Stimulated activated CD8-positive, alpha-beta memory T cell treated with anti-CD3 and anti-CD28 coated beads, Interleukin-15, amount 100 ng/mL, for 4 hours (primary cell): ENCODE measurements at places on chromosomes 3 and 15.

GRCh38 chr15:92617549-92618520 lies 37.7 kb downstream of the FAM174B start:
- DNase-seq = no peak

DNA sequence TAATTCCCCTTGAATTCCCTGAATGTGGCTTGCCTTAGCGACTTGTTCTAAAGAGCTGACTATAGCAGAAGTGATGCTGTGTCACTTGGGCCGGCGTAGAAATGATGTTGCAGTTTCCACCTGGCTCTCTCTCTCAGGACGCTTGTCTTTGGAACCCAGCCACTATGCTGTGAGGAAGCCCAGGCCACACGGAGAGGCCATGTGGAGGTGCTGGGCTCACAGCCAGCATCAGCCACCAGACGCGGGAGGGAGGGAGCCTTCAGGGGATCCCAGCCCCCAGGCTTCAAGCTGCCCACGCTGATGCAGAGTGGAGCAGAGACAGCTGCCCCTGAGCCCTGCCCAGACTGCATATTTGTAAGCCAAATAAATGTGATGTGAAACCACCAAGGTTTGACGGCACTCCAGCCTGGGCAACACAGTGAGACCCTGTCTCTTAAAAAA lies 18.6 kb downstream of the RNU5B-1 start:
- no peak for DNase-seq

- no peak for DNase-seq
Measured at GRCh38 chr15:95410757-95411156, 919.7 kb upstream of the NR2F2 start.

GRCh38 chr3:128907706-128908445 lies 28.5 kb downstream of the ACAD9 start:
- DNase-seq = no peak

DNA sequence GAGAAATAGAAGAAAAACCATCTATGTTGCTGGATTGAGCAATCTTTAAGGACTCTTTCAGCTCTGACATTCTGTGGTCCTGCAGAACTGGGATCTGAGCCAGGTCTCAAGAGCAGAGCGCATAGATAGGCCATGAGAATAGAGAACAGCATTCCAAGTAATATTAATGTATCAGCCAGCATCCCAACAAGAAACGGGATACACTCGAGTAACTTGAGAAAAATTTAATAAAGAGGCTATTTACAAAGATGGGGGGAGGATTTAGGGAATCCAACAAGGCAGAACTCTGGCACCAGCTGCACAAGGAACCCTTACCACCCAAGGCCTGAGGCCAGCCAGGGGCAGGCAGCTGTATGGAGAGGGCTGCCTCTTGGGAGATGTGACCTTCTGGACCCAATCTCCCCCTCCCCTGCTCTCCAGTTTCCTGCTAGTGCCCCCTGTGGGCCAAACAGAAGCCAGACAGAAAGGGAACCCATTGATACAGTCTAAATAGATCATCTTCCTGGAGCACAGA lies 8.2 kb downstream of the TMOD2 start:
- DNase-seq = no peak

DNA sequence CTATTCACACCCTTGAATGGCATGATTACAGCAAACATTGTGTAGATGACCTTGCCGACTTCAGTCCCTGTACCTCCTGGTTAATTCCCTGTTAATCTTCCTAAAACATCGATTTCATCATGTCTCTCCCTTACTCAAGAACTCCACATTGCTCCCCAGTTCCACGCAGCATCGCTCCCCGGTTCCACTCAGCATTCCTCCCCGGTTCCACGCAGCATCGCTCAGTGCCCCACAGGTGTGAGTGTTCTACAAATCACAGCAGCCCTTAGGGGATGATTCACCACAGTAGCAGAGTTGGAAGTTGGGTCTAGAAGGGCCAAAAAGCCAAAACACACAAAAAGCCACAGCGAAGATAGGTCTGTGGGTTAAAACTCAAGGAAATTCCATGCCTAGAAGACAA lies 8.6 kb upstream of the TNK2 start:
- no peak for DNase-seq

GRCh38 chr15:80168421-80168820 lies 15.6 kb downstream of the FAH start:
- no peak for DNase-seq

DNA sequence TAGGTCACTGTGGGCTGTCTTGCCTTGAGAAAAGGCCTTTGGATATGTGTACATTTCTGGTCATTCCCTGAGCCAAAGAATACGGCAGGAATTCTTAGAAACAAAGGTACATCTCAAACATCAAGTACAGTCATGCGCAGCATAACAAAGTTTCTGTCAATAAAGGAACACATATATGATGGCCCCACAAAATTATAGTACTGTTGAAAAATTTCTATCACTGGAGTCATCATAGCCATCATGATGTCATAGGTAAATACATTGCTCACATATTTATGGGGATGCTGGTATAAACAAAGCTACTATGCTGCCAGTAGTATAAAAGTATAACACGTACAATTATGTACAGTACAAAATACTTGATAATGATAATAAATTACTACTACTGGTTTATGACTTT lies 38.9 kb upstream of the NECTIN3 start:
- DNase-seq = no peak

- DNase-seq = no peak
Measured at GRCh38 chr3:37225481-37225880, 51.1 kb upstream of the LRRFIP2 start.

DNA sequence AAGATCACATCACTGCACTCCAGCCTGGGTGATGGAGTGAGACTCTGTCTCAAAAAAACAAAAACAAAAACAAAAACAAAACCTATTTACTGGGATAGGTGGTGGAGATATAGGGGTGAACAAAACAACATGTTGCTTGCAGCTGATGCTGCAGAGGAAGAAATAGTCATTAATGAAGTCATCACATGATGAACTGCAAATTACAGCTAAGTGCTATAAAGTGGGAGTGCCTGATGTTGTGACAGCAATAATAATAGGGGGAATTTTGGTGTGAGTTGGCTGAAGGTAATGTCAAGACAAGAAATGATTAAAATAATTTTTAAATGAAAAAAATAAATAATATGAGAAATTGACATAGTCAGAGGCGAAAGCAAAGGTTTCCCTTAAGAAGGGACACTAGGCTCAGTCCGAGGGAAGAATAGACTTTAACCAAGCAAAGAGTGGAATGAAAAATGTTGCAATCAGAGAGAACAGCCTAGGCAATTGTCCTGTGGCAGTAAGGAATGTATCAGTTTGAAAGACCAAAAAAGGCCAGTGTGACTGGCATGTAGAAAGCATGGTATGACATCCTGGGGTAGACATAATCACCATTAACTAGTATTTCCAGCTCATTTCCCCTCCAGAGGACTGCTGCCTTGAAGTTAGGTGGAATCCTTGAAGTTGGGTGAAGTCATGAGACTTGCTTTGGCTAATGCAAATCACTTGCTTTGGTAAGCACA lies 14.7 kb upstream of the PIK3CB start:
- DNase-seq = no peak

DNA sequence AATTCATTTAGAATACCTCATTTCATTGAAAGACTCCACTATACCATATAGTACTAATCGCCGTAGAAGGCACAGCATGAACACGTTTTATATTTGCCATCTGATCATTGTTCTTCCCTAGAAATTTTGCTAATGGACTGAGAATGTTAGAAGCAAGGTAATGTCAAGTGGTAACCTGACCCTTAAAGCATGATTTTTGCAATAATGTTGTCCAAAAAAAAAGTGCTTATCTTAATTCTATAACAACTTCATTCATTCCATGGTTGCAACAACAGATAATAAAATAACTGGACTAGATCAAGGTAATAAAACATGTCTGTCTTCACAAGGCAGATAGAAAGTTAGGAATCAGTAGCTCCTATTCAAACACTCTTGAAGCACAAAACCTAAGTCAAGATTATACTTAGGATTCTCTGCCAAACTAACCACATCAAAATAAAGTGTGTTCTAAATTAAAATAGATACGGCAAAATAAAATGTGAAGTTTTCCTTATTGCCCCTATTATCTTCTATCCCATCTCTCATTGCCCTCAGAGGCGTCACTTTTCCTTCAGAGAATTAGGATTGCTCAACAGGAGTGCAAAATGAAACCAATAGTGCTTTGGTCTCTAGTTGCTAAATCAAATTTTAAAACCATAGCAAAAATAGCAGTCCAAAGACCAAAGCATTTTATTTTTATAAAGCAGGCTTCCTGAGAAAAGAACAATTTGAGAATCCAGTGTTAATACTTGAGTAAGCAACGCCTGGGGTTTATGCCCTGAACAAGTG lies 317.4 kb upstream of the UBE2E2 start:
- DNase-seq = no peak

GRCh38 chr3:142724682-142725356 lies 985 bp downstream of the TRPC1 start:
- DNase-seq = no peak

- no peak for DNase-seq
Measured at GRCh38 chr3:99049164-99049563, 147.7 kb upstream of the DCBLD2 start.

DNA sequence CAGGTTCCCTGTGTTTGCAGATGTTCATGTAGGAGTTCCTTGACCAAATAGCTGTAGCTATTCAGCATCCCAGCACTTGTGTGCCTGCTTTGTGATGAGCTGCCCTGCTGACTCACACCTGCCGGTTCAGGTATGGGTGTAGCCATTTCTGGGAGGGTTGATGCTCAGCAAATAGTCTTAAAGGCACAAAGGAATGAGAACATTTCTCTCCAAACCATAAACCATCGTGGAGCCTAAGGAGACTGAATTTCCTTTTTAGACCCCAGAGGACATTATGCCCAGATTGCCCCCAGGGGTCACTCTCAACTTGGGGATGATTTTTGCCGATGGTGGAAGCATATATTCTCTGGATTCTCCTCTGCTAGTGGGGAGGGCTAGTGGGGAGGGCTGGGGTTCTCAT lies 80.6 kb downstream of the ADAMTSL3 start:
- no peak for DNase-seq
